ENCODE measurements at places on chromosomes 11 and 22.

GRCh38 chr11:26247340-26247739, 84.6 kb upstream of the ANO3 start:
- peak; percentile 44 for DNase-seq

GRCh38 chr11:126716456-126717083, 284.0 kb downstream of the KIRREL3 start:
- no peak for DNase-seq

- DNase-seq: no peak
Measured at GRCh38 chr22:27397954-27398342, 403.6 kb downstream of the MN1 start.

DNA sequence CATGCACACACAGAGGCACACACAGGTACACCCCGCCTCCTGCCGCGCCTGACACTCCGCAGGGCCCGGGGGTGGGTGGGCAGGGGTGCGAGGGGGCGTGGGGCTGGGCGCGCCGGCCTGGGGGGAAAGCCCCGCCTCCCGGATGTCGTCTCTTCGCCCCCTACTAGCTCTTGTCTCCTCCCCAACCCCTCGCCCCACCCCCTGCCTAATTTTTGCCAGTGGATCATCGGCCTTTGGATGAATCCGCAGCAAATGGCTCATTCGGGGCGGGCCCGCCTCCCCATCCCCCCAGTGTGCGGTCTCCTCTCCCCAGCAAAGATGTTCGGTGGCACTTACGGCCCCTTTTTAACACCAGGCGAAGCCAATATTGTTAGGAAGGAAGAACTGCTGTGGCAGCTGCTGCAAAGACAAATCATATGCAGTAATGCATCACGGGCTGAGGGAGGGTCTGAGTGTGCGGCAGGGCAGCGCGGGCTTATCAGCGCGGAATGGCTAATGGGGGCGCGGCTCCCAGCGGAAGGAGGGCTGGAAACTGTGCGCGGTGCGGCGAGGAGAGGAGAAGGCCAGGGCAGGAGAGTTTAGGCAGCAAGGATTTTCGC, 13.4 kb upstream of the NECTIN1 start:
- DNase-seq: peak; percentile 22

- DNase-seq: no peak
Measured at GRCh38 chr22:49244466-49245420, 582.9 kb downstream of the BRD1 start.

DNA sequence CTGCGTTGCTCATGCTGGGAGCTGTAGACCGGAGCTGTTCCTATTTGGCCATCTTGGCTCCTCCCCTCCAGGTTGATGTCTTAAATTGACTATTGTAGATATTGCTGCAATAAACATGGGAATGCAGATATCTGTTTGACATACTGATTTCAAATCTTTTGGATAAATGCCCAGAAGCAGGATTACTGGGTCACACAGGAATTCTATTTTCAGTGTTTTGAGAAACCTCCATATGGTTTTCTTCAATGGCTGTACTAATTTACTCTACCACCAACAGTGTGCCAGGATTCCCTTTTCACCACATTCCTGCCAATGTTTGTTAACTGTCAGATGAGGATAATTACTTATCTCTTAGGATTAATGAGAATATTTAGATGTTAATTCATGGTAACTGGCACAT, 467.0 kb downstream of the LUZP2 start:
- DNase-seq: no peak

GRCh38 chr22:22519591-22519990, 479 bp downstream of the ZNF280A start:
- no peak for DNase-seq

- no peak for DNase-seq
Measured at GRCh38 chr22:37139762-37140161, 10.0 kb downstream of the IL2RB start.

GRCh38 chr11:67504950-67505581, at the start of gene PITPNM1:
TSS of gene PITPNM1 (minus strand) at chr11:67505363. CDS start at chr11:67504180, 1,183 bp downstream.
- no peak for DNase-seq

GRCh38 chr11:13227676-13228255, 49.8 kb upstream of the BMAL1 start:
- no peak for DNase-seq

- DNase-seq: no peak
Measured at GRCh38 chr11:102318469-102318868, 1.2 kb downstream of the BIRC3 start.

DNA sequence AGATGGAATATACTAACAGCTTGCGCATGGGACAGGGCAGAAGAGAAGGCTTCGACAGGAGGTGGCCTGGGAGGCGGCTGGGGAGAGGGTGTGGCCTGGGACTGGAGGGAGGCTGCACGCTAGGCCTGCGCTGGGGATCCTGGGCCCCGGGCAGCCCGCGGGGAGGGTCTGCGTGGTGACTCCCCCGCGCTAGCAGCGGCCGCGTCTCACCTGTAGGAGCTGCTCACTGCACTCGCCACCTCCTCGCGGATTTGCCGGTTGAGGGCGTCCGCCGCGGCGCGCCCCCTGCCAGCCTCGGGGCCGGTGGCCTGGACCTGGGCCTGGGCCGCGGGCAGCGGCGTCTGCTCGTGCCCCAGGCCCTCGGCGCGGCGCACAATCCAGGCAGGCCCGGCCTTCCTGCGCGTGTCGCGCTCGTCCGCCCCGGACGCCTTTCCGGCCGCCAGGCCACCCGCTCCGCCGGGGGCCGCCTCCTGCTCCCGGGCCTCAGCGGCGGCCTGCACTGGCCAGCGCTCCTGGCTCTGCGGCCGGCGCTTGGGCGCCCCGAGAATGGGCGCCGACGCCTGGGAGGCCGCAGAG, 1.5 kb downstream of the MAP6 start:
- DNase-seq: no peak

DNA sequence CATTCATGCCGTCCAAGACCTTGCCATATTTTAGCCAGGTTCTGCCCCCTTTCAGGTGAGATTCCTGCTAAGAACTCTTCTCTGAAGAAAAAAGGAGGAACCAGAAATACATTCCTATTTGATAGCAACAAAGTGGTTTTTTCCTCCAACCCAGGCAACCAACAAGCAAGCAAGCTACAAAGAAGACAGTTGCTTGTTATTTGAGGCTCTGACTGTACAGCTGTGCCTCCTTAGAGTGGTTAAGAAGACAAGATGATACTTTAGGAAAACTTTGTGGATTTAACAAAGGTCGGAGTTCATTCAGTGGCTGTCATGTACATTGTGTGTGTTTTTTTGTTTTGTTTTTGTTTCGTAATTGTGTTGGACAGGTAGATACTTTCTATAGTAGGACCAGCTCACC, 21.7 kb downstream of the TEAD1 start:
- DNase-seq: no peak

- no peak for DNase-seq
Measured at GRCh38 chr11:105780781-105781525, 171.1 kb downstream of the GRIA4 start.

DNA sequence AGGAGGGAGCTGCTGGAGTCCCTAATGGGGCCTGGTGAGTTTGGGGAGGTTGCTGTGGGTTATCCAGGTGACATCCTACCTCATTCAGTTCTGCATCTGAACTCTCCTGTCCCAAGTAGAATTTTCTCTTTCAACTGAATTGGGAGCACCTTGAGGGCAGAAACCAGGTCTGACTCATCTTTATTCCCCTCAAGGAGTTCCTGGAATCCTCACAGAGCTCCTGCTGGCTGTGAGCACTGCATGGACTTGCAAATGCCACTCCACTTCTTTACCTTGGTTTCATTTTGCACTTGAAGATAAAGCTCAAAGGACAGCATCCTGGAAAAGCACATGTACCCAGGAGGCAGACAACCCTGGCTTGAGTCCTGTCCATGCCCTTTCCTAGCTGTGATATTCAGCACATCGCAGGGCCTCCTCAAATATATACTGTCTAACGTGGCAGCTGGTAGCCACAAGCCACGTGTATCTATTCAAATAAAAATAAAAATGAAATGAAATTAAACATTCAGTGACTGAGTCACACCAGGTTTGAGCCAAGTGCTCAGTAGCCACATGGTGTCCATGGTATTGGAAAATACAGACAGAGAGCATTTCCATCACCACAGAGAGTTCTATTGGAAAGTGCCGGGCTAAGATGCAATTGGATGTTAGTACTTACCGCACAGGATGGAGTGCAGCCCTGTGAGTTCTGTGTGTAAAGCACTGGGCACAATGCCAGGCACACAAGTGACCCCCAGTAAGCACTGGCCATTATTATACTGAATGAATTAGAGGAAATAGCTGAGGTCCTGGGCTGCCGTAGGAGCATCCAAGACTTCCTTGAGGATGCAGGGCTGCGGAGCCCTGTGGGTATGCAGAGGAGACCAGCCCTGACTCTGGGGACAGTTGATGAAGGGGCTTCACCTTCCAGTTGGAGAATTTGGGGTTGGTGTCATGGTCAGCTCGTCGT, 149.0 kb downstream of the PKNOX2 start:
- DNase-seq: peak; percentile 9

DNA sequence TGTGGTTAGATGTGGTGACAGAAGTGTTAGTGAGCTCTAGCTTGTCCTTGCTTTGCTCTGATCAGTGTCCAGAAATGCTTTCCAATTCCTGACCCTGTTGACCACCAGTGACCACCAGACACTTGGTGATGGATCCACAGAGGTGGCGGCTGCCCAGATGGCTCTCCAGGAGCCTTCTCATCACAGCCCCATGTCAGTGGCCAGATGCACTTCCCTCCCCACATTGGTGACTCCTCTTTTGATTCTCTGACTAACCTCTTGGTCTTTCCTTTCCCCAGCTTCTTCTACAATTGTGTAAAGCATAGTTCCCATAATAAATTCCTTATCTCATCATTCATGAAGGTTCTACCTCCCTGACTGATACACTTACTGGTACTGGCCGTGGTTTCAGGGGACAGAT, 40.1 kb upstream of the CXCR5 start:
- no peak for DNase-seq

GRCh38 chr11:79054636-79055035, 386.2 kb downstream of the TENM4 start:
- DNase-seq: no peak

DNA sequence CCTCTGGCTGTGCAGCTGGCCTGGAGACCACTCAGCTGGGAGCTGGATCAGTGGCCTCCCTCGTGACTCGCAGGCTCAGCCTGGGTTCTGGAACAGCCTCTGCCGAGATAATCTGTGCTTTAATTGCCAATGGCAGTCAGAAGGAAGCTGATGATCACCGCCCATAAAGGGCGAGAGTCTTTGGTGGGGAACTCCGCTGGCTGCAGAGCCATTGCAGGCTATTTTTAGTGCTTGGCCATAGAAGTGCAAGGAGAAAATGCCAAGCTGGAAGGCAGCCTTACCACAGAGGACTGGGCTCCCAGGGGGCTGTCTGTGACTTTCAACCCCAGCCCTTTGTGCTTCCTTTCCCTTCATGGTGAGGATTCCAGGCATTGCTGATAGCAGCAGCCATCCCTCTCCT, 62.2 kb upstream of the TENM4 start:
- no peak for DNase-seq

DNA sequence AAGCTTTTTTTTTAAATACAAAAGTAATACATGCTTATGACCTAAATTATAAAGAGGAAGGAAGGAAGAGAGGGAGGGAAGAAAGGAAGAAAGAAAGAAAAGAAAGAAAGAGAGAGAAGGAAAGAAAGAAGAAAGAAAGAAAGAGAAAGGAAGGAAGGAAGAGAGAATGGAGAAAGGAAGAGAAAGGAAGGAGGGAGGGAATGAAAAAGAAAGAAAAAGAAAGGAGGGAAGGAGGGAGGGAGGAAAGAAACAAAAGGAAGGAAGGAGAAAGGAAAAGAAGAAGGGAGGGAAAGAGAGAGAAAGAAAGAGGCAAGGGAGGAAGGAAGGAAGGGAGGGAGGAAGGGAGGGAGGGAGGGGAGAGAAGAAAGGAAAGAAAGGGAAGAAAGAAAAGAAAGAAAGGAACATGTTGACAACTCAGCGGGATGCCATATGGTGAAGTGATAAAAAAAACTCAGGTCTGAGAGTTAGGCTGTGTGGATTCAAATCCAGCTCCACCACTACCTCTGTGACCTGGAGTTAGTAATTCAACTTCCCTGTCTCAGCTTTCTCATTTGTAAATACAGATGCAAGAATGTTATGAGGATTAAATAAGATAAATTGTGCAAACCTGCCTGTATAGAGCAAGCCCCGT, 9.6 kb upstream of the EED start:
- no peak for DNase-seq

- DNase-seq: no peak
Measured at GRCh38 chr22:46965555-46966494, 203.4 kb downstream of the TBC1D22A start.

DNA sequence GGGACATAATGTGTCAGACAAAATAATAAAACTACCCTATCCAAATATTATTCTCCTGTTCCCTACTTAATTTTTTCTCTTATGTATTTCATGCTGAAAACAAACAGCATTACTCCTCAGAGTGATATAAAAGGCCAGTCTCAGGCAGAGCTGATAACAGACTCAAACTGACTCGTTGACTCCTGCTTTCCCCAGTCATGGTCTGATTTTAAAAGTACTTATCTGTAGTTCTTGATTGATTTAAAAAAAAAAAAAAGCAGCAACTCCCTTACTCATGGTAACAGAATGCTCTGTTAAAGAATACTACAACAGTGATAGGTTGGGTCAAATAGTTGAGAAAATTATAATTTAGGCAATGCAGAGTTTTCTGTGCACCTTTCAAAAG, 90.3 kb upstream of the BARX2 start:
- DNase-seq: no peak

- no peak for DNase-seq
Measured at GRCh38 chr11:29527391-29527936, 489.4 kb downstream of the KCNA4 start.

- DNase-seq: no peak
Measured at GRCh38 chr22:36727110-36727509, 23.6 kb upstream of the CACNG2 start.

GRCh38 chr11:116130122-116130521, 625.9 kb upstream of the CADM1 start:
- no peak for DNase-seq

- DNase-seq: no peak
Measured at GRCh38 chr11:61460474-61460881, 30.6 kb downstream of the SDHAF2 start.

DNA sequence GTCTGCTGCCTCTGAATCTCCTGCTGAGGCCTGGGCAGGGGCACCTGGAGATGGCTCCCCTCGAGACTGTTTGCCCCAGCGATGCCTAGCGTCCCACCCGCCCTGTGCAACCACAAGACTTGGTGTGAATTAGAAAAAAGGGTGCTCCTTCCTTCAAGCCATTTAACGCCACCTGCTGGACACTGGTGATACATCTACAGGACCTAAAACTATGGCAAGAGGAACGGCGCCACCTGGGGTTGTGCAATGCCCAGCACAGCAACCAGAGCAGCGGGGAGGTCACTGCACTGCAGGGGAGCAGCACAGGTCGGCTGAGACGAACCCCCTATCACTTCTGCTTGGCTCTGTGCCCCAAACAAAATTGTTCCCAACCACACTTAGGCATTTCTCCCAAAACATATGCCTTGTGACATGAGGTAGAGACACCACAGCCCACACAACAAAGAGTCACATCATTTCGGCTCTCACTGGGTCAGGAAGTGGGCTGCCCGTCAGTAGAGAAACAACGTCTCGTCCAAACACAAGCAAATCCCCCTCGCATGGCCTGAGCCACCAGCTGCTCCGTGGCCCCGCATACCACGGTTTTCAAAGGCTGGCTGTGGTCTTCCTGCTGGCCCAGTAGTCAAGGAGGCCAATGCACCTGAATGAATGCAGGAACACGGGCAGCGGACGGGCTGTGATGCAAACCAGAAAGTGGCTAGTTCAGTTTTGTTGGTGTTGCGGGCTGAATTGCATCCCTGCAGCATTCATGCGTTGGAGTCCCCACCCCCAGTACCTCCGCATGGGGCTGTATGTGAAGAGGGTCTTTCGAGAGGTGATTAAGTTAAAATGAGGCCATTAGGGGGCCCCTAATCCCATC, 171.9 kb downstream of the SHANK2 start:
- DNase-seq: peak; percentile 39

- DNase-seq: no peak
Measured at GRCh38 chr22:19480789-19481188, 1.1 kb downstream of the CDC45 start.

All from skin of body (tissue), 3 donors.